Stimulated activated CD8-positive, alpha-beta memory T cell treated with anti-CD3 and anti-CD28 coated beads, Interleukin-15, amount 100 ng/mL, for 24 hours (primary cell): ENCODE measurements at places on chromosomes 4 and X.

DNA sequence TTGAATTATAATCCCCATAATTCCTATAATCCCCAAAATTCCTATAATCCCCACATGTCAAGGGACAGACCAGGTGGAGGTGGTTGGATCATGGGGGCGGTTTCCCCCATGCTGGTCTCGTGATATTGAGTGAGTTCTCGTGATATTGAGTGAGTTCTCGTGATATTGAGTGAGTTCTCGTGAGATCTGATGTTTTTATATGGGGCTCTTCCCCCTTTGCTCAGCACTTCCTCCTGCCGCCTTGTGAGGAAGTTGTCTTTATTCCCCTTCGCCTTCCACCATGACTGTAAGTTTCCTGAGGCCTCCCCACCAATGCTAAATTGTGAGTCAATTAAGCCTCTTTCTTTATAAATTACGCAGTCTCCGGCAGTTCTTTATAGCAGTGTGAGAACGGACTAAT lies 36.6 kb upstream of the GPR78 start:
- no peak for DNase-seq

- no peak for DNase-seq
These were observed 33.8 kb downstream of the RBBP7 start for GRCh38 chrX:16836371-16836770.

DNA sequence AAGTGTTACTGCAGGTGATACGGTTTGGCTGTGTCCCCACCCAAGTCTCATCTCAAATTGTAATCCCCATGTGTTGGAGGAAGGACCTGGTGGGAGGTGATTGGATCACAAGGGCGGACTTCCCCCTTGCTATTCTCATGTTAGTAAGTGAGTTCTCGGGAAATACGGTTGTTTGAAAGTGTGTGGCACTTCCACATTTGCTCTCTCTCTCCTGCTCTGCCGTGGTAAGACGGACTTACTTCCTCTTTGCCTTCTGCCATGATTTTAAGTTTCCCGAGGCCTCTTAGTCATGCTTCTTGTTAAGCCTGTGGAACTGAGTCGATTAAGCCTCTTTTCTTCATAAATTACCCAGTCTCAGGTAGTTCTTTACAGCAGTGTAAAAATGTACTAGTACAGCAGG lies 65.2 kb upstream of the SLC7A11 start:
- no peak for DNase-seq

GRCh38 chr4:146334862-146335449 lies 120.6 kb downstream of the REELD1 start:
- DNase-seq: no peak
